ENCODE measurements at places on chromosomes 5 and 9. TPM values are rescaled to one million over a fixed set of nuclear protein-coding genes. Genes with fewer than 3 reads are reported as not detected.

OR1J2 gene
- total RNA-seq: not detected

GRCh38 chr5:87195104-87195591 lies 72.5 kb upstream of the RASA1 start:
- DNase-seq: no peak

INSL4 gene
- total RNA-seq: not detected

ENTREP1 gene
- 12.1 TPM for total RNA-seq

GPR151 gene
- total RNA-seq: not detected

PTGER4 gene
- total RNA-seq: 22.0 TPM

DELE1 gene
- total RNA-seq: 89.1 TPM

DNA sequence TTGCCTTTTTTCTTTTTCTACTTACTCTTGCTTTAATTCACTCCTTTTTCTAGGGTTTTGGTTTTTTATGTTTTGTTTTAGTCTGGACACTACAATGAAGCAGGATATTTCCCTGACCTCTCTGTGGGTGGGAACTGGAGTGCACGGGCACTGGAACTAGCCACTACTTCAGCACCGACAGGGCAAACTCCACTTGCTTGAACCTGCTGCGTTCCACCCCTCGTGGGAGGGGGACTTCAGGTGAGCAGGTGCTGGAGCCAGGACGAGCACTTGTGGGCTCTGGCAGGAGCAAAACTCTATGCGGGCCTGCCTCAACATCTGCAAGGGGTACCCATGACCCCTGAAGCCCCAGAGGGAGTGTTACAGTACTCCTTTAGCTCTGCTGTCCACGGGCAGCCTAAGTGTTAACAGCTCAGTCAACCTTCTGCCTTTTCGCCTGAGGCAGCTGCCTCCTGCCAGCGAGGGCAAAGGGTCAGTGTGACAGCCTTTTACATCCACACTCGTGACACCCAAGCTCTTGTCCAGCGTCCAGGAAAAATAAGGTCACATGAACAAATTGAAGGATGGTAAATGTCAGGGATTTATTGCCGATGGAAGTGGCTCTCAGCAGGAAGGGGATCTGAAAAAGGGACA lies 144.1 kb upstream of the NFIL3 start:
- no peak for DNase-seq

UTP15 gene
- total RNA-seq: 8.7 TPM

BTNL9 gene
- total RNA-seq: 5.3 TPM

DNA sequence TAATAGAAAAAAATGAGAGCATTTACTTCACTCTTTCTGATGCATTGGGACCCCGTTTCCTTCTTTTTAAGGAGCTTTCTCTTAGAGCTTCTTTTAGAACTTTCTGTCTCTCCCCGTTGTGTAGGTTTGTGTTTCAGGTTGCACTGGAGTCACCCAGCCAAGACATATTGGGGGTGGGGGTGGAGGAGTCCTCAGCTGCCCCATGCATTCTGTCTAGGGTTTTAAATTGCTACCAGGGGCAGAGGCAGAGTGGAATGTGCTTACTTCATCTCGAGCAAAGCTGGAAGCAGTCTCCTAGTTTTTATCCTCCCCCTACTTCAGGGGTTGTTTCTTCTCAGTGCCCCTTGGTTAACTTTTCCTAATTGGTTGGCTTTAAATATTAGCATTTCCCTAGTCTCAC lies 9.4 kb downstream of the OR2K2 start:
- DNase-seq: no peak

GRCh38 chr9:134263596-134263995 lies 62.7 kb upstream of the RXRA start:
- DNase-seq: no peak

DNA sequence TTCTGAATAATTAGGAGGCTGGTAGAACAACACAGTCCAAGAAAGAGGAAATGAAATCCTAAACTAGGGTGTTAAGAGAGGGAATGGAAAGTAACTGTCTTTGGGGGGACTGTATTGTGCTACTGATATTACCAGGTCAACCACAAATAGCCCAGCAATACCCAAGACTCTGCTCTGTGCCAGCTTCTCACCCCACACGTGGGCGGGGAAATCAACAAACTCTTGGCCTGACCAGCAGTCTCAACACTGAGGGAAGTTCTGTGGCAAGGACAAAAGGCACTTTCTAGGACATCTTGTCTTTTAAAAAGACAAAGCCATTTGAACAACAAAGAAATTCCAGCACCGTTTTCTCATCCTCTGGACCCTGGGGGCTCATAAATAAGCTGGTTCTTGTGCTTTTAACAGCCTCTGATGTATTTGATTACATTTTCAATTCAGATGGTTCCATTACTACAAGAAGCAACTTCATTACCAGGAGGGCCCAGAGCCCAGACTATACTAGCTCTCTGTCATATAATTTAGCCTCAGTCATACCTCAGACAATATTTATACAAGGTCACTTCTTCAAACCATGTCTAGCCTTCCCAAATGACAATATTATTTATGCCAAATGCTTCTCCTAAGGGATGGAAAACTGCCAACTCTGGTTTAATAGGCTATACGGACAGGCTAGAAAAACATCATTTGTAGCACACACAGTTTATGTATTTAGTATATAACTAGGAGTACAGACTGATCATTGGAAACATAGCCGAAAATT lies 297.8 kb downstream of the CWC27 start:
- no peak for DNase-seq

- DNase-seq: no peak
Observed at GRCh38 chr9:33637881-33638280, 113.8 kb downstream of the ANKRD18B start.

- peak; percentile 73 for DNase-seq
Observed at GRCh38 chr9:4297786-4298254, 2.0 kb downstream of the GLIS3 start.
